ENCODE measurements at places on chromosomes 1 and 21.

- DNase-seq = no peak
These were observed 8.1 kb upstream of the DNAH14 start for GRCh38 chr1:224921354-224921753.

DNA sequence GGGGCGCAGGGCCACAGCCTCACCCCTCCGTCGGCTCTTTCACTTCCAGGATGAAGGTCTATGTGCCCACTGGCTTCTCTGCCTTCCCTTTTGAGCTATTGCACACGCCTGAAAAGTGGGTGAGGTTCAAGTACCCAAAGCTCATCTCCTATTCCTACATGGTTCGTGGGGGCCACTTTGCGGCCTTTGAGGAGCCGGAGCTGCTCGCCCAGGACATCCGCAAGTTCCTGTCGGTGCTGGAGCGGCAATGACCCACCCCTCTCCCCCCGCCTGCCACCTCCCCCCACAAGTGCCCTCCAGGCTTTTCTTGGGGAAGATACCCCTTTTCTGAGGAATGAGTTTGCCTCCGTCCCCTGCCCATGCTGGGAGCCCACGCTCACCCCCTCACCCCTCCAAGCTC is 35.2 kb downstream of the EPHX1 start:
- no peak for DNase-seq

DNA sequence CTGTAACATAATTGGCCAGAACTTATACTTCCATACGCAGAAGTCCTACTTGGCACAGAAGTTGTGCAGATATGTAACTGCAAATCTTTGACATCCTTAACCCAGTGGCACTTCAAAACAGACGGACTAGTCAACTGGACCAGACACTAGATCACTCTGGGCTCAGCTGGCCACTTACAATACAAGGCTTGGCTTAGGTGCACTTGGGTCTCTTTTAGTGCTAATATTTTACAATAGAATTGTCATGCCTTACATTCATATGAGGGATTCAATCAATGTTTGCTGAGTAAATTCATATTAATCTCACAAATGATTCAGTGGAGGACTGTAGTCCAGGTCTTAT is 20.1 kb downstream of the XKR8 start:
- no peak for DNase-seq

GRCh38 chr1:100510451-100510850 is 27.5 kb upstream of the GPR88 start:
- no peak for DNase-seq

GRCh38 chr1:176619261-176619660 is 156.3 kb downstream of the PAPPA2 start:
- DNase-seq = no peak

DNA sequence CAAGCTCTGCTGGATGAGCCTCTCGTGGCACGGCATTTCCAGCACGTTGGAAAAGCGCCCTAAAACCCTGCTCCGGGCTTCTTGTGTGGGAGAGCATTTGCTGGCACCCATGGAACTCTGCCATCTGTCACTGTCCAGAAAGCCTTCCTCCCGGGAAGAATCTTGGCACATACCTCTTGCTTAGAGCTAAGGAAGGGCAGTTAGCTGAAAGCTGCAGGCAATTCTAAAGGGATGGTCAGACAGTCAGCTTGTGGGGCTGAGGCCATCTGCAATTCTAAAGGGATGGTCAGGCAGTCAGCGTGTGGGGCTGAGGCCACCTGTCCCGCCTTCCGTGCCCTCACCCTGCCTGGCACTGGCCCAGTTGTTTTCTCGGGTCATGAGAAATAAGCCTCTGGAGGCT is 139.0 kb upstream of the TMEM51 start:
- no peak for DNase-seq

DNA sequence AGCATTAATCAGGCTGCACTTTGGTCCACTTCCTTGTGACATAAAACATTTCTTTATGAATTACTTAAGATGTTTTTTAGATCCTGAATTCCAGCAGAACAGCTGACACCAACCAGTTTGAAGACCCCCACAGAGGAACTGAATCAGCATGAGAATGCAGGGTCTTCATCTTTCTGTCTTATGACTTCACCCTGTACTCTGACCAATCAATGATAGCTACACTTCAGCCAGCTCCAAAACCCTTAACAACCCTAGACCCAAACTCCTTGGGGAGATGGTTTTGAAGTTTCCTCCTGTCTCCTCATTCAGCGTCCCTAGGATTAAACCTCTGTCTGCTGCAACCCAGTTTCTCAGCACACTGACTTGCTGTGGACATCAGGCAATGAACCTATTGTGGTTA is 175.0 kb downstream of the CTH start:
- no peak for DNase-seq

GRCh38 chr1:232793944-232794343 is 11.3 kb upstream of the MAP10 start:
- DNase-seq = peak; percentile 47

DNA sequence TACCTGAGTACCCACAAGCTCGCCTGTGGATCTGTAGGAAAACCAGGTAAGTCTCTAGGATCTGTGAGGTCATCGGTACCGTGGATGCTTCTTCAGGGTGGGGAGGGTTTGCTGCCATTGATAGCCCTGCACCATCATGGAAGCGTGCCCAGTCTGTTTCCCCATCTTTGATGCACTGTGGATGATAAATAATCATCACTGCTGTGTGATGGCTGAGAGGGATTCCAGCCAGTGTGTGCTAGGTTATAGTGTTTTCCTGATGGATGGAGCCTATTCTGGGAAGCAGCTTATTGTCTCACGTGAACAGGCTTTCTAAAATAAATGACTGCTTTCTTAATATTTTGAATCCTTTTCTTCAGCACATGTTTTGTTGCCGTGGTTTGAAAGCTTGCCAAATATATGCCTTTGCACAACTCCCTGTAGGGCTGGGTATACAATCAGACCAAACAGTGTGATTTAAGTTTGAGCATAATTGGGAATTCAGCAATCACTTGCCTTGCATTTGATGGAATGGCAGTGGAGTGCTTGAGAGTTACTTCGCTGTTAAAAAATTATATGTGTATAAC is 113.8 kb downstream of the CAMTA1 start:
- no peak for DNase-seq
